ENCODE measurements at places on chromosomes 4 and X. TPM values are rescaled to one million over a fixed set of nuclear protein-coding genes. Genes with fewer than 3 reads are reported as not detected.

The CTAG2 gene
- polyA plus RNA-seq = not detected

GRCh38 chr4:84167564-84167963 lies 331.5 kb downstream of the NKX6-1 start:
- no peaks in the 10 kb centered on the region for H3K4me1 ChIP-seq
- H3K36me3 ChIP-seq = no peaks in the 10 kb centered on the region
- peaks cover 5% of the 10 kb centered on the region for H3K27me3 ChIP-seq
- no peak overlapping the region for H3K27ac ChIP-seq
- DNase-seq = no peak

- H3K27ac ChIP-seq = no peak overlapping the region
- no peaks in the 10 kb centered on the region for H3K4me1 ChIP-seq
- no peaks in the 10 kb centered on the region for H3K27me3 ChIP-seq
- H3K36me3 ChIP-seq = no peaks in the 10 kb centered on the region
- no peak overlapping the region for H3K4me3 ChIP-seq
Measured at GRCh38 chrX:84047339-84047738, 140.7 kb downstream of the RPS6KA6 start.

DNA sequence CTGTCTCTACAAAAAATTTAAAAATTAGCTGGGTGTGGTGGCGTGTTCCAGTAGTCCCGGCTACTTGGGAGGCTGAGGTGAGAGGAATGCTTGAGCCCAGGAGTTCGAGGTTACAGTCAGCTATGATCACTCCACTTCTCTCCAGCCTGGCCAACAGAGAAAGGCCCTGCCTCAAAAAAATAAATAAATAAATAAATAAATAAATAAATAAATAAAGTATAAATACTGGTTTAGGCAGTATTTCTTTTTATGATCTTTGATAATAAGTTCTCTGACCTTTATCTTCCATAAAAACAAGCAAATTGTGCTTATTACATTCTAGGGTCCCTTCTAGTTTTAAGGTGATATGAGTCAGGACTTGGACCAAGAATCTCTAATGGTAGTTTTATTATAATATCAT lies 320.3 kb downstream of the PCDH19 start:
- no peak overlapping the region for H3K4me3 ChIP-seq
- no peaks in the 10 kb centered on the region for H3K36me3 ChIP-seq
- no peak overlapping the region for H3K27ac ChIP-seq
- DNase-seq = no peak

DNA sequence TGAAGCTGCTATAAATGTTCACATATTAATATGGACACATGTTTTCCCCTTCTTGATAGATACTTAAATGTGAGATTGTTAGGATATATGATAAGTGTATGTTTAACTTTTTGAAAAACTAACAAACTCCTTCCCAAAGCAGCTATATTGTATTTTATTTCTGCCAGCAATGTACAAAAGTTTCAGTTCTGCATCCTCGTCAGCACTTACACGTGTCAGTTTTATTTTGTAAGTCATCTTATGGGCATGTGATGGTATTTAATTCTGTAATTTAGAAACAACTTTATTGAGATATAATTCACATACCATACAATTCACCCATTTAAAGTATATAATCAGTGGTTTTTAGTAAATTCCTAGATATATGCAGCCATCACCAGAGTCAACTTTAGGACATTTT lies 31.6 kb downstream of the RAPGEF2 start:
- no peaks in the 10 kb centered on the region for H3K27me3 ChIP-seq
- H3K36me3 ChIP-seq = no peaks in the 10 kb centered on the region
- DNase-seq = no peak
- no peaks in the 10 kb centered on the region for H3K4me1 ChIP-seq

Data from naive thymus-derived CD8-positive, alpha-beta T cell (primary cell).